Left renal pelvis (tissue), 4 donors: ENCODE measurements at places on chromosomes 13 and 19. TPM values are rescaled to one million over a fixed set of nuclear protein-coding genes. Genes with fewer than 3 reads are reported as not detected.

CGB3 gene
- not detected for polyA plus RNA-seq

GRCh38 chr13:93522501-93522900, 295.9 kb downstream of the GPC6 start:
- no peak for DNase-seq

NLRP8 gene
- not detected for polyA plus RNA-seq

DNA sequence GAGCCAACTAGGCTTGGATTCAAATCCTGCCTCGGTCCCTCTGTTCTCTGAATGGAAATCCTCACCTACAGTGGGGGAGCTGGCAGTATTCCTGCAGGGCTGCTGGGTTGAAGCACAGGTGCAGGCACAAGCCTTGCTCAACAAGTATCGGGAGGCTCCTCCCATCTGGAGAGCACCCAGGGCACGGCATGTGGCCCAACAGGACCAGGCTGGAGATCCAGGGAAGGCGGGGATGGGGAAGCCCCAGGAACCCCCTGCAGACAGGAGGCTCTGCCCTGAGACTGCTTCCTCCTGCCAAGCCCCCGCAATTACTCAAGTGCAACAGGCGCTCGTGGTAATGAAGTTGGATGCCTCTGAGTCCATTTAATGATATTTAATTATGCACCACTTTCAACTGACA, 128.0 kb upstream of the VSTM2B start:
- no peak for DNase-seq

FCHO1 gene
- 2.2 TPM for polyA plus RNA-seq

GRCh38 chr13:98761126-98761985, 8.9 kb upstream of the SLC15A1 start:
- DNase-seq = no peak

- DNase-seq = no peak
These were observed 11.8 kb downstream of the C19orf81 start for GRCh38 chr19:50661023-50661422.

FSD1 gene
- polyA plus RNA-seq = 5.4 TPM

HSPB6 gene
- 111 TPM for polyA plus RNA-seq

GRCh38 chr13:50539791-50540530, 303.5 kb downstream of the DLEU7 start:
- no peak for DNase-seq
